ENCODE measurements at places on chromosomes 5 and 9. TPM values are rescaled to one million over a fixed set of nuclear protein-coding genes. Genes with fewer than 3 reads are reported as not detected.

DNA sequence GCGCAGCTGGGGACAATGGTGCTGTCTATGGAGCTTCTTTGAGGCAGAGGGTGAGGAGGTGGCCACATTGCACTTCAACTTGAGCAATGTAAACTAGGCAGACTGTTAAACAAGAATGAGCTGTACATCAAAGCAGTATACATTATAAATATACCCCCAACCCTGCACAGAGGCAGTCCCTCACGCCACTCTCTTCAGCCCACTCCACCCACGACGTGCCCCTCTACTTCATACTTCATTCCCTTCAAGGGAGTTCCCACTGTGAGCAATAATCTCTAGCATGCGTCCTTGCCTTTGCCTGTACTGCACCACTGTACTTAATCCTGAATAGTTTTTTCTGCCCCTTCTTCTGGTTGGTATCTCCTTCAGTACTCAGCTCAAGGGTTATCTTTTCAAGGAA, 14.4 kb downstream of the TRPM3 start:
- H3K27me3 ChIP-seq = no peaks in the 10 kb centered on the region
- no peak for DNase-seq
- no peak overlapping the region for H3K4me3 ChIP-seq

The BNIP1 gene
- total RNA-seq = 21.6 TPM

GRCh38 chr5:91119217-91119616, 263.9 kb downstream of the ARRDC3 start:
- no peaks in the 10 kb centered on the region for H3K36me3 ChIP-seq
- no peak for DNase-seq
- H3K4me3 ChIP-seq = no peak overlapping the region
- H3K27me3 ChIP-seq = no peaks in the 10 kb centered on the region
- H3K27ac ChIP-seq = no peak overlapping the region

GRCh38 chr5:32193591-32193990, 19.5 kb upstream of the GOLPH3 start:
- peak overlapping the region; percentile 18 for H3K4me3 ChIP-seq
- H3K4me1 ChIP-seq = peaks cover 10% of the 10 kb centered on the region
- DNase-seq = peak; percentile 53
- H3K27me3 ChIP-seq = no peaks in the 10 kb centered on the region
- peak overlapping the region; percentile 35 for H3K27ac ChIP-seq

The MEIKIN gene
- not detected for total RNA-seq

DNA sequence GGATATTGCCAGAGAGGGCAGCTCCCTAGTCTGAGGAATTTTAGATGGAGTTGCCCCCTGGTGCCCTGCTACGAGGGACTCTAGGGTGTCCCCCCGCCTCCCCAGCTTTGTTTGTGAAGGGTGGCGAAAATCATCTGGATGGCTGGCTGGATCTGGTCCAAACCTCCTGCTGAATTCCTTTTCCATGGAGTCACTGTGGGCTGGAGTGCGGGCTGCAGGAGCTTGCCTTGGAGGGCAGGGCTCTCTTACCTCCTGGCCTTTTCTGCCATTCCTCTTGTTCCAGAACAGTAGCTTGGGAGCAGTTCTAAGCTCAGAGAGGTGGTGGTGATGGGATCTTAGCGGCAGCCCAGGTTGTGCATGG, 2.1 kb downstream of the SYNPO start:
- no peak overlapping the region for H3K4me3 ChIP-seq
- H3K27me3 ChIP-seq = no peaks in the 10 kb centered on the region
- H3K36me3 ChIP-seq = no peaks in the 10 kb centered on the region
- peaks cover 91% of the 10 kb centered on the region for H3K4me1 ChIP-seq

The GMCL2 gene
- not detected for total RNA-seq

The PCDHA9 gene
- total RNA-seq = 0.07 TPM

DNA sequence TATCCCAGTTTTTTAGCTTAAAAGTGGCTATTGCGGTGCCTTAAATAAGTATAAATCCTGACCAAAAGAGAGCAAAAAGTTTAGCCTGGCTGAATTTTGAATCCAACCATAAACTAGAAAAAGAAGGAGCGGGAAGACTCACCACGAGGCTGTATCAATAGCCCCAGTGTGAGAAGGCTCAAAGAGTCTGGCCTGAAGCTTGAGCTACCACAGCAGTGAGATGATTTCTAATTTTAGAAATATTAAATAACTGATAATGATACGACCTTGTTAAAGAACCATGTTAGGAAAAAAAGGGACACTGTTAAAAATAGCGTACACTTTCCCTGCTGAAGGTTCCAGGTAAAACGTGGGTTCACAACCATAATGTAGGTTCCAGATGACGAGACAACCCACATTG, 134.1 kb upstream of the ZNF462 start:
- peaks cover 56% of the 10 kb centered on the region for H3K4me1 ChIP-seq
- H3K36me3 ChIP-seq = no peaks in the 10 kb centered on the region
- DNase-seq = no peak
- no peaks in the 10 kb centered on the region for H3K27me3 ChIP-seq
